ENCODE measurements at places on chromosomes 2 and 18. TPM values are rescaled to one million over a fixed set of nuclear protein-coding genes. Genes with fewer than 3 reads are reported as not detected.

Gene TGFBRAP1
- total RNA-seq, result 20.0 TPM

Gene CAPN14
- total RNA-seq, result not detected

Gene TDRD15
- total RNA-seq, result not detected

GRCh38 chr2:159410276-159410675, 123.8 kb upstream of the WDSUB1 start:
- no peak for DNase-seq

DNA sequence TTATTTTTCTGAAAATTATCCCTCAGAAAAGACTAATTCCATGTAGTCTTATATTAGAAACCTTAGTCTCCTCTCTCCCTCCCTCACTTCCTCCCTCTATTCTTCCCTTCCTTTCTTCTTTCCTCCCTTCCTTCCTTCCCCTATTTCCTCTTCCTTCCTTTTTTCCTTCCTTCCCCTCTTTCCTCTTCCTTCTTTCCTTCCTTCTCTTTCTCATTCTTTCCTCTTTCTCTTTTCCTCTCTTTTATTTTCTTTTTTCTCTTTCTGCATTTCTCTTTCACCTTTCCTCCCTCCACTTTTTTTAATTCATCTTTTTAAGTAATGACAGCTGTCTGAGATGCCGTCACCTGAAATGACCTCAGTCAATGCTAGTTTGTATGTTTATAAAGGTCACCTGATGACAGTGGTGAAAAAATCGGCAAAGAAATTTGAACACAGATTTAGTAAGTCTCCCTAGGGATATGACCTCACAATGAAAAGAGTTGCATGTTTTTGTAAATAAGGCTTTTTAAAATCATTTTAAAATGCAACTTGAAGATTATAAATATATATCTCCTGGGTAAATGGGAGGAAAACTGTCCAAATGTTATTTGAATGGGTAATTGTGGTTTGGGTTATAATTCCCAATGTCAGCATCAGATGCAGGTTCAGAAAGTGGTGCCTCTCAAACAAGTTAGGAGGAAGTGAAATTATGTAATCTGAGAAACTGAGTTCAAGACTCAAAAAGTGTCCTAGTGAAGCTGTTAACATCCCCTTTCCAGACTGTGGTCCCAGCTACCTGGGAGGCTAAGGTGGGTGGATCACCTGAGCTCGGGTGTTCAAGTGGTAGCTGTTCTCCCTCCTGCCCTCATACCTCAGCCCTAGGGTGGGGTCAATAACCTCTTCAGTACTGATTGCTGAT, 90.3 kb upstream of the ST3GAL5 start:
- DNase-seq, result peak; percentile 6
